ENCODE measurements at places on chromosomes 4 and X. TPM values are rescaled to one million over a fixed set of nuclear protein-coding genes. Genes with fewer than 3 reads are reported as not detected.

KLHL15 gene
- 8.9 TPM for total RNA-seq

HPGDS gene
- total RNA-seq, result not detected

RGN gene
- 2.9 TPM for total RNA-seq

FABP2 gene
- total RNA-seq, result not detected

ETDB gene
- total RNA-seq, result not detected

RXFP1 gene
- total RNA-seq, result 10.4 TPM

MRPL1 gene
- 25.2 TPM for total RNA-seq

F11 gene
- total RNA-seq, result not detected

ANXA10 gene
- total RNA-seq, result 10.7 TPM

HTRA3 gene
- 0.55 TPM for total RNA-seq

ARX gene
- total RNA-seq, result not detected

ZNF518B gene
- total RNA-seq, result 40.8 TPM

GRPR gene
- not detected for total RNA-seq

F8A1 gene
- 3.6 TPM for total RNA-seq

MAML3 gene
- 2.1 TPM for total RNA-seq

ACE2 gene
- not detected for total RNA-seq

NDST3 gene
- not detected for total RNA-seq

SMIM31 gene
- not detected for total RNA-seq

PDGFC gene
- total RNA-seq, result 133 TPM

NKX6-1 gene
- 0.11 TPM for total RNA-seq

PRR32 gene
- total RNA-seq, result not detected

YY2 gene
- 2.6 TPM for total RNA-seq

GPR173 gene
- 3.1 TPM for total RNA-seq

AFF2 gene
- total RNA-seq, result 0.22 TPM

All from uterine smooth muscle cell (primary cell).